Stimulated activated CD4-positive, alpha-beta T cell treated with anti-CD3 and anti-CD28 coated beads, TNF-alpha, amount 100 ng/mL, for 48 hours (primary cell): ENCODE measurements at places on chromosomes 4 and X.

DNA sequence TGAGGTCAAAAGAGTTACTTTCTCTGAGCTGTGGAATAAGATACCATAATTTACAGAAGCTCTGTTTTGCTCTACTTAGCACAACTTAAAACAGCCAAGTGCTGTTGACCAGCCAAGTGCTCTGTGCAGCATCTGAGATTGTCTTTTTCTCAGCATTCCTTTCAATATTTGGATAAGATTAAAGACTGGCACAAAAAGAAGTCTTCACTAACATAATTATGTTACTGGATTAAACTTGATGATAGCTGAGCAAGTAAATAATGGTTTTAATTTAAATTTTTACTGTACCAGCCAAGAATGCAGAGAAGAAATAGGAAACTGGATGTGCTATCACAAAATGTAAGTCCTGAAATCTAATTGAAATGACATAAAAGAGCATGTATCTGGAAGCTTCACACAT is 60.4 kb downstream of the NPY2R start:
- no peak for DNase-seq

DNA sequence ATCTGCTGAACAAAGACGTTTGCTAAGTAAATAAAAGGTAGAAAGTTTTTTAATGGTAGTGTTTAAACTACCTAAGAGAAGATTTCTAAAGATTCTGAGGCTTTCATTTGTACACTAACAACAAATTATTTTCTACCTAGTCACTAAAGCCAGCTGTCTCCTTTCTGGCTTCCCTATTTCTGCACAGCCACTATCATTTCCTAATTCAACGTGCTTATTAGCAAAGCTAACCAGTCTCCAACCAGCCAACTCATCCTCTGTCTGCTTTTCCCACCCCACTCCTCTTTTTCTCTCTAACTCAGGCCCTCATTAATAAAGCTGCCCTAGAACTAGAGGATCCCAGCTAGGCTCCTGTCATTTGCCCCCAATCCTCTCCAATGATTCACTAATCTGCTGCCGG is 118.2 kb downstream of the ZNF827 start:
- no peak for DNase-seq

- no peak for DNase-seq
These were observed 40.4 kb upstream of the PPP1R2C start for GRCh38 chrX:42818151-42818921.

DNA sequence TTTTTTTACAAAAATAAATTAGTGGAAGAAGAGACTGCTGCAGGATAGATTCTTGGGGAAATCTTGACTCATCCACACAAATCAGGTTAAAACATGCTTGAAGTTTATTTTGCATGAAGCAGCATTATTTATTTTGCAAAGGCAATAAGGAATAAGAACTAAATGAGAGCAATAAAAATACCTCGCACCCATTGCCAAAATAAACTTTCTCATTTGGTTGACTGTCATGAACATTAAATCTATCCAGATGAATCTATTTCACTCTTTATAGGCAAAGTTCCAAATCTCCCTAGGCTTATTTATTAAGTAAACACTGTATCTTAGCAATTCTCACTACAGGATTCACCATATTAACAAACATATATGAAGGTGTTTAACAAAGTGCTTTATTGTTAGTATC is 58.9 kb downstream of the HOPX start:
- DNase-seq: no peak

DNA sequence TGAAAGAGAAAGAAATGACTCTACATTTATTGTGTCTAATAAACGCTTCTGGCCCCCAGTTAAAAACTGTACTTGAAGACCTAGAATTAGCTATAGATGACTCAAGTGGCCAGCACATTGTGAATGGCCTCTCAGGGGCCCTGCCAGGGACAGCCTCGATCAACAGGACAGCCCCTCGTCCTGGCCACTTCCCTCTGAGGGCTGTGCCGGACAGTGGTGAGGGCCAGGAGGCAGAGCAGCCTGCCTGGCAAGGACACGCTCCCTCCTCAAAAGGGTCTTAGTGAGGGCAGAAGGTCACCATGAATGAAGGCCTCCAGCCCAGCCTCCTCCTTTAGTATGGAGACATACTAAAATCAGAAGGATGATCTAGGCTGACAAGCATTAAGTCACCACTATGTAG is 16.5 kb downstream of the RNF212 start:
- no peak for DNase-seq

GRCh38 chrX:52280812-52281211 is 88.0 kb upstream of the XAGE2 start:
- no peak for DNase-seq

GRCh38 chr4:76758290-76758882 is 139.6 kb downstream of the SOWAHB start:
- DNase-seq: no peak

DNA sequence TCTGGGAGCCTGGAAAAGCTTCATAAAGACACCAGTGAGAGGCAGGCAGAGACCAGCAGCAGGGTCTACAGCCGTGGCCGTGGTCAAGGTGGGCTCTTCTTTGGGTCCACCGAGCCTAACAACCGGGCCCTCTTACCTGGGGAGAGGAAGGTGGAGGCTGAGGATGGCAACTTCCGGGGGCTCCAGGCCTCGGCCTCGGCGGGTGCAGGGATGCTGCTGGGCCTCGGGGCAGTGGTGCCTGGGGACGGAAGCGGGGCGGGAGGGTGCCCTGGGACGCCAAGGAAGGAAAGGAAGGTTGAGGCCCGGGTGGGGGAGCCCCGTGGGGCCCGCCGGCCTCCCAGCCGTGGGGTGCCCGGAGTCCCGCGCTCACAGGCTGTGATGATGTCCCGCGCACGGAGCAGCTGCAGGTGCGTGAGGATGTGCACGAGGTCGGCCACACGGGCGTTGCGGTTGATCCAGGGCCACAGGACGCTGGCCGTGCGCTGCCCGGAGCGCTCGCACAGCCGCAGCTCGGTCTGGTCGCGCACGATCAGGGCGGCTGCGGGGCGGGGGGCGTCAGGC is 561 bp downstream of the IRAK1 start:
- DNase-seq: no peak

GRCh38 chr4:151409470-151410313 is 716 bp downstream of the FHIP1A start:
- no peak for DNase-seq

- DNase-seq: no peak
These were observed 23.2 kb upstream of the ANOS1 start for GRCh38 chrX:8755116-8755515.

GRCh38 chrX:149652232-149652981 is 20.8 kb upstream of the TMEM185A start:
- DNase-seq: no peak

GRCh38 chrX:116277351-116278225 is 107.0 kb downstream of the AGTR2 start:
- DNase-seq: no peak

DNA sequence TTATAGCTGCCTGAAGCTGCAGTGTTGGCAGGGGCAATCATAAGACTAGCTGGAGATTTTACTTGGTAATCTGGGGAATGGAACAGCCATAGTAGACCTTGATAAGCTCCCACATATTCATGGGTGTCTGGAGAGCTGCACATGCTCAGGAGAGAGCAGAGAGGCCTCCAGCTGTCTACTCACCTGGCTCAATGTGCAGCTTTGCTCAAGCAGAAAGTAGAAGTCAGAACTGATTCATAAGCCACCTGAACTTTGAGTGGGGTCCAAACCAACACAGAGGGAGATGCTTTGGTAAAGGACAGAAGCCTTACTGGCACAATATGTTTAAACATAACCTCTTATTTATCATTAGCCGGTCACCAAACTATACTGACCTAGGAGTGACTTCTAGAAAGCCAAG is 54.4 kb downstream of the KDM6A start:
- no peak for DNase-seq

DNA sequence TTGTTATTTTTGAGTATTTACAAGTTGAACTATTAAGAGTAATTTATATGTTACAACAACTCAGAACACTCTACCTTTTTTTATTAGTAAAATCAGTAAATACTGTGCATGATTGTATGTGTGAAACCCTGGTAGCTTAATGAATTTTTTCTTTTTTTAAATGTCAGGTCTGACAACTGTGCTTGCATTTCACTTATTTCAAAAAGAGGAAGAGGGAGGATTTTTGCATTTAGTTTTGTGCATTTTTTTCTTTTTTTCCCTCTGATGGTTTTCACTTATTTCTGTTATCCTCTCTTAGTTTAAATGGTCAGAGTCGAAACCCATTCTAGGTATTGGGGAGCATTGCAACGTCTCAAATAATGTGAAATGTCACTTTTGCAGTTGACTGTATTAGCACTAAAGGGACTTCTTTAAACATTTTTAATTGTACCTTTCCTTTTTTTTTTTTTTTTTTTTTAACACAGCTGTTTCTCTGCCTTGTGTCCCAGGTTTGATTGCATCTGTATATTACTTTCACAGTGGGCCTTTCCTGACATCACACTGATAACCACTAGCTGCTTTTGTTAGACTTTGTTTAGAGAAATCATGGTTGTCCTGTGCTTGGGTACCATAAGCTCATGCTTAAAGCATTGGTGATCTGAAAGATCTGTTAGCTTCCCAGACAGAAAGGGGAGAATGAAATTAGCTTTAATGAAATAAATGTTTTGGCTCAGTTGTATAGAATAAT is 28.5 kb downstream of the MOB1B start:
- no peak for DNase-seq

GRCh38 chr4:127155116-127155515 is 477.6 kb upstream of the INTU start:
- DNase-seq: no peak

DNA sequence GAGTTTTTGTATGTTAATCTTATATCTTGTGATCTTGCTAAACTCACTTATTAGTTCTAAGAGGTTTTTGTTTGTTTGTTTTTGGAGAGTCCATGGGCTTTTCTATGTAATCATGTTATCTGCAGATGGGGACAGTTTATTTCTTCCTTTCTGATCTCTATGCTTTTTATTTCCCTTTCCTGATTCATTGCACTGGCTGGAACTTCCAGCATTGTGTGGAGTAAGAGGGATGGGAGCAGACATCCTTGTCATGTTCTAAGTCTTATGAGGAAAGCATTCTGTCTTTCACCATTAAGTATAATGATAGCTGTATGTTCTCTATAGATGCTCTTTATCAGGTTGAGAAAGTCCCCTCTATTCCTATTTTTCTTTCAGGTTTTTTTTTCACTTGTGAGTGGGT is 90.6 kb upstream of the TBC1D9 start:
- DNase-seq: no peak

DNA sequence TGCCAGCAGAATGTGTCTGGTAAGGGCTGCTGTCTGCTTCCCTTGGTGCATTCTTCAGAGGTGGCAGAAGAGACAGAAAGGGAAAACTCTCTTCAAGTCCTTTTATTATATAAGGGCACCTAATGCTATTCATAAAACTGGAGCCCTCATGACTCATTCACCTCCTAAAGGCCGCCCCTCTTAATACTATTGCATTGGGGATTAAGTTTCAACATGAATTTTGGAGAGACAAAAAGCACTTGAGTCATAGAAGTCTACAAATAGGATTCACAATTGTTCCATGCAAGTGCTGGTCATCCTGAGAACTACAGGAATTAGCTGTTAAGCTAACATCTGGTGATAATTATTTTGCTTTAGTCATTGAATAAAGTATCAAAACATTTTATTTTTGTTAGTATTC is 349.5 kb downstream of the HS3ST1 start:
- no peak for DNase-seq

DNA sequence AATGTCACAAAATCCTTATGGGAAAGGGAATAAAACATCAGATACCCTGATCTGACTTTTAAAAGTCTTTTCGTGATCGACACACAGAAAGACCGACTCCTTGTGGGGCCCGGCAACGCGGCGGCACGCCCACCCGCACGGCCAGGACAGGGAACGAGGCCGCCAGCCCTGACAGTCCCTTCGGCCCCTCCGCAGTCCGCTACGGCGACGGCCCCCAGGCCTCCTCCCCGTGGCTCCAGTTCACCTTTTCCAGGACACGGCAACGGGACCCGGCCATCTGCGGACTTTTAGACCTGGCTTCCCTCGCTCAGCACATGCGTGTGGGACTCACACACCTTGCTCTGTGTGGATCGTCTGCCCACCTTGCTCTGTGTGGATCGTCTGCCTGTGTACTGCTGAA is 33.6 kb upstream of the GTPBP6 start:
- DNase-seq: no peak

GRCh38 chr4:32488690-32489089 is 1768.5 kb downstream of the PCDH7 start:
- DNase-seq: no peak

- no peak for DNase-seq
These were observed at the start of gene GDPD2 for GRCh38 chrX:70422851-70423341. GDPD2 (plus strand) TSS chrX:70423314; CDS start chrX:70424985, 1,671 bp downstream.

- DNase-seq: no peak
These were observed 61.6 kb downstream of the QDPR start for GRCh38 chr4:17450269-17450804.

DNA sequence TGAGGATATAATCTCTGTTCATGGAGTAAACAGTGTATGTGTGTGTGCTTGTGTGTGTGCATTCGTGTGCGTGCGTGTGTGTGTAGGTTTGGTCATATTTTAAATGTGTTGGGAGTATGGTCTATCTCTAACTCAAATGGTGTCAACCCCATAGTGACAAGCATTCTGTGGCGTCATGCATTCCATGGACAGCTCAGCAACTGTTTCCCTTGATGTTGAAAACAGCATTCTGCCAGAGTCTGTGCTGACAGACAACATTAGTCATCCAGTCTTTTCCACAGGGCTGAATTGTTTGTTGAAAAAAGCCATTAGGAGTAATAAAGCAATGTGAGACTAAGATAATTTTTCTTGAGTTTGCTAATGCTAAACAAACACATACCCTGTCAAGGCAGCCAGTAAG is 706.6 kb downstream of the PCDH19 start:
- no peak for DNase-seq

DNA sequence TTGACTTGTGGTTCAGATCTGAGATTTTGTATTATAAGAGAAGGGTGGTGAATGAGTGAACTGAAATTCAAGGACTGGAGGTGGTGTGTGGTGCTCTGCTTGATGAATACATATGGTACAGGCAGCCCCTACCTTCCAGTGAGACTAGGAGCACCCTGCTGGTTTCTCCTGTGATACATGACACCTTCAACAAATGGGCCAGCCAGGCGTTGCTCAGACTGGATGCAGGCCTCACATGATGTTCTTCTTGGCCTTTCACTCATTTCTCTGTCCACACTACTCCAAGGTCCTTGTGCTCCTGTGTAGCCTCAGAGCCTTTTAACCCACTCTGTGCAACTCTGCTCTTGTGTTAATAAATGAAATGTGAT is 67.2 kb downstream of the FNIP2 start:
- no peak for DNase-seq

GRCh38 chr4:106365613-106366012 is 3.0 kb downstream of the GIMD1 start:
- no peak for DNase-seq

GRCh38 chr4:85221606-85222005 is 253.3 kb upstream of the ARHGAP24 start:
- DNase-seq: no peak

- no peak for DNase-seq
These were observed 58.1 kb downstream of the ADGRG2 start for GRCh38 chrX:19064175-19064574.
